Activated T-cell treated with anti-CD3 and anti-CD28 coated beads, Interleukin-2, amount 50 U/mL, for 72 hours (primary cell): ENCODE measurements at places on chromosomes 1 and 21. TPM values are rescaled to one million over a fixed set of nuclear protein-coding genes. Genes with fewer than 3 reads are reported as not detected.

Gene INTS11
- total RNA-seq, result 108 TPM

Gene RYR2
- 0.02 TPM for total RNA-seq

Gene LCE2C
- total RNA-seq, result not detected

Gene NEGR1
- 0.24 TPM for total RNA-seq

Gene ALPL
- total RNA-seq, result 0.23 TPM

Gene CELA3B
- total RNA-seq, result not detected

Gene PKLR
- total RNA-seq, result not detected

Gene IRF6
- total RNA-seq, result 0.49 TPM

Gene S100A12
- not detected for total RNA-seq

Gene AIRE
- total RNA-seq, result not detected

Gene LCK
- 254 TPM for total RNA-seq

Gene FAM72D
- total RNA-seq, result 38.3 TPM

GRCh38 chr1:21042929-21043605, 133.6 kb downstream of the EIF4G3 start:
- no peak for DNase-seq

DNA sequence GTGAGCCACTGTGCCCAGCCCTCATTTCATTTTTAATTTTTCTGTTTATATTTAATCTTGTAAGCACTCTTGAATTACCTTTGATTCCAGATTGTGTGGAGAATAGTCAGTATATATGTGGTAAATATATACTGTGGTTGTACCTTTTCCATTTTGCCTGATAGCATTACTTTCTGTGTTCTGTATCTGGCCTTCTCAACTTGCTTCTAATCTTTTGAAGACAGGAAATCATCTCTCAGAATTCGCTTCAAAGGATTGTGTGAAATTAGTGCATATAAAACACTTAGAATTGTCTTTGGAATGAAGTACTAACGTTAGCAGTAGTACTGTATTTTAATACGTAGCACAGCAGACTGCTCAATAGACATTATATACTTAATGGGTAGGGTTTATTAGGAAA, 37.9 kb downstream of the PPP2R5A start:
- DNase-seq, result no peak

DNA sequence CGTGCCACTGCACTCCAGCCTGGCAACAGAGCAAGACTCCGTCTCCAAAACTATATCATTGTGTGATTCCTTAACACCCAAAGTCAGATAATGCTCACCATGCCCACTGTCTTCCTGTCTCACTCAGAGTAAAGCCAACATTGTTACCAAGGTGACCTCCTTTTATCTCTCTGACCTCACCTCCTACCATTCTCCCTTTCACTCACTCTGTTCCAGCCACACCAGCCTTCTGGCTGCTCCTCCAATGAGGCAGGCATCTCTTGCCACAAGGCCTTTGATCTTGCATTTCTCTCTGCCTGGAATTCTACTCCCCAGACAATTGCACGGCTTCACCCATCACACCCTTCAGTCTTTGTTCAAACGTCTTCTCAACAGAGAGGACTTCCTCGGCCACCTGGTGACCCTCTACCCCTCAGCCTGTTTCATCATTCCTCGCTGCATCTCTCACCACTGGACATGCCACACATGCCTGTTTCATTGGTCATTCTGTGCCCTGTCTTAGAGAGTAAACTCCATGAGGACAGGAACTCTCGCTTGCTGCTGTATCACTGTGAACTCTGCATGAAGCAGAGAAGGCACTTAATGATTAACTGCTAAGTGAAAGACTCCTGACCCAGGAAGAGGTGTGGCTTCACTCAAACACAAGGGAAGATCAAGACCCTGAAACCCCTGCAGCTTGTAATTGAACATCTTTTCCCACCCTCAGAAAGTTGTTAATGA, 67.1 kb upstream of the CAPZB start:
- no peak for DNase-seq

DNA sequence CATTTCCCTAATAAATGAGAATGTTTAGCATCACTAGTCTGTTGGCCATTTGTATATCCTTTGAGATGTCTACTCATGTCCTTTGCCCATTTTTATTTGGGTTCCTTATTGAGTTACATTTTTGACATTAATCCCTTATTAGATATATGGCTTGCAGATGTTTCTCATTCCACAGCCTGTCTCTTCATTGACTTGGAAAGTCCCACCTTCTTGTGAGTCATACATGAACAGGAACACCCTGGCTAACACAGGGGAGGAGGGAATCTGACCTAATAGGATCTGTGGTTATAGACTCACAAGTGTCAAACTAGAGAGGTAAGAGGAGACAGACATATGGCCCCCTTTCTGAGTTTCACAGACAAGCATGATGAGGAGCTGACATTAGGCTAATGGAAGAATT, 11.5 kb downstream of the ZP4 start:
- no peak for DNase-seq

GRCh38 chr1:45246760-45247159, 40.4 kb upstream of the ZSWIM5 start:
- no peak for DNase-seq

DNA sequence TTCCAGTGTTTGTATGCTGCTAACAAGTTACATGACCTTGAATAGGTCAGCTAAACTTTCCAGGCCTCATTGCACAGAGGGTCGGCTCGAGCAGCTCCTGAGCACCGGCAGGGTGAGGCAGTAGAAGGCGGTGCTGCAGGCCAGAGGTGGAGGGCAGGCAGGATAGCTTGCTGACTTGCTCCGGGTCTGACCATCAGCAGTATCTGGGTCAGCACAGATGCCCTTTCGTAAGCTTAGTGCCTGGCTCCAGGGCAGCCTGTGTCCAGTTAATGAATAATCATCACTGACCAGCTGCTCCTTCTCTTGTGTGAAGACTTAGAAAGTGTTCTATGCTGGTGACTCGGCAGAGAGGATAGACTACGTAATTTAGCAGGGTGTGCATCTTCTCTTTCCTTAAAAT, 6.9 kb downstream of the MAPKAPK2 start:
- DNase-seq, result no peak

GRCh38 chr1:68103011-68103545, 52.7 kb upstream of the DIRAS3 start:
- DNase-seq, result no peak

GRCh38 chr1:119715542-119715941, 3.8 kb downstream of the PHGDH start:
- DNase-seq, result no peak

DNA sequence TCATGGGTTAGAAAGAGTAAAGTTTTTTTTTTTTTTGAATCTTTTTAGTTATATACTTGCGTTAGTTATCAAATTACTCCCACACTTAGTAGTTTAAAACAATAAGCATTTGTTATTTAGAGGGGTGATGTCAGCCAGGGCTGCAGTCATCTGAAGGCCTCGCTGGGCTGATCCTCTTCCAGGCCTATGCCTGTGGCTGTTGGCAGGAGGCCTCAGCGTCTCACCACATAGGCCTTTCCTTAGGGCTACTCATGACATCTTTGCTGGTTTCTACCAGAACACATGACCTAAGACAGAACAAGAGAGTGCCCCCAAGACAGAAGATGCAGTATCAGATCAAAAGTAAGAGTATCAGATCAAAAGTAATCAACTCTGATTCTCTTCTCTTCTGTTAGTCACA, 167.4 kb downstream of the HHAT start:
- DNase-seq, result no peak

DNA sequence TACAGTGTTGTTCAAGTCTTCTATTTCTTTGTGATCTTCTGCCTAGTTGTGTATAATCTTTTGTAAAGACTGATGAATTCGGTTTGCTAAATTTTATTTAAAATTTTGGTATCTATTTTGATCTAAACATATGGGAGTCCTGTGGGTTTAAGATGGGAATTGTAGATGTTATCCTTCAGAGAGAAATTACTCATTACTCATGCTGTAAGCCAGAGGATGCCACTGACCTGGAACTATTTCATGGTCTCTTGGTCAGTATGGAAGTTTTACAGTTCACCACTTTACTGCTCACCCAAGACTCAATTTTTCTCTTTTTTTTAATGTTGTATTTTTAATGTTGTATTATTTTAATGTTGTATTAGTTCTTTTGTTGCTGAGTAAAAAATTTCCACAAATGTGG, 138.6 kb upstream of the B3GALT2 start:
- no peak for DNase-seq

DNA sequence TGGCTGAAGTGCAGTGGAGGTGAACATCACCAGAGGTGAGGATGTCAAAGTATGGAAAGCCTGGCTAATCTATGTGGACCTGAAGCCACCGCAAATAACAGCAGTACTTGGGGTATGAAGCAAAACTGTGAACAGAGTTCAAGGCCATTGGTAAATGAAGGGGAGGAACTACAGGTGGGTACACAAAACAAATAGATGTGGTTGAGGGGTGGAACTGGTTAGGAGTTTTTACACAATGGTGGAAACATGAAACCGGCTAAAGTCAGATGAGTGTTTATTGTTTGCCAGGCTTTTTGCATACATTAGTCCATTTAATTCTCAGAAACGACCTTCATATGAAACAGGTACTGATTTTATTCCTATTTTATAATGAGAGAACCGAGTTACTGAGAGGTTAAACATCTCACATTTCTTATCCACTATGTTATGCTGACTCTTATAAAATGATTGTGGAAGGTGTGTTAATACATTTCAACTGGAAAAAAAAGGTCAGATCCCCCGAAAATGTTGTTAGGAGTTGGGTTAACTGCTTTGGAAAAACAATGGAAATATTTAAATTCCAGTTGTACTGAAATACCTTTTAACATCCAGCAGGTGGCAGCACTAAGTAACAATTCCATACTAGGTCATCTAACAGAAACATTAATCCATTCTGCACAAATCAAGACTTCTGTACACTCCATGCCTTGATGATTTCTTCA, 44.3 kb upstream of the GTF2B start:
- no peak for DNase-seq

DNA sequence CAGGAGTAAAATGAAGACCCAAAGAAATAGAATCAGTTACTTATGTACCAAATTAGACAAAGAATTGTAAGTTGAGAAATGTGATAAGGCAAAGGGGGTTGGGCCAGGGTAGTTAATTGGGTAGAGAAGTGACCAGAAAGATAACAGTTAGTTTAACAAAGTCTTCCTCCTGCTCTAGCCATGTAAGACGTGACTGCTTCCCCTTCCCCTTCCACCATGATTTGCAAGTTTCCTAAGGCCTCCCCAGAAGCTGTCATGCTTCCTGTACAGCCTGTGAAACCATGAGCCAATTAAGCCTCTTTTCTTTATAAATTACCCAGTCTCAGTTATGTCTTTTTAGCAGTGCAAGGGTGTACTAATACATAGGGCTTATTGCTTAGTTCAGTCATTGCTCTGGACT, 142.0 kb upstream of the PDE4B start:
- DNase-seq, result no peak

GRCh38 chr1:178869119-178869697, 1.7 kb downstream of the ANGPTL1 start:
- DNase-seq, result no peak

- no peak for DNase-seq
Observed at GRCh38 chr1:64325856-64326255, 122.4 kb downstream of the UBE2U start.

GRCh38 chr21:34639250-34639649, 24.3 kb upstream of the RCAN1 start:
- DNase-seq, result no peak

GRCh38 chr1:157403203-157403602, 149.1 kb downstream of the FCRL5 start:
- no peak for DNase-seq

DNA sequence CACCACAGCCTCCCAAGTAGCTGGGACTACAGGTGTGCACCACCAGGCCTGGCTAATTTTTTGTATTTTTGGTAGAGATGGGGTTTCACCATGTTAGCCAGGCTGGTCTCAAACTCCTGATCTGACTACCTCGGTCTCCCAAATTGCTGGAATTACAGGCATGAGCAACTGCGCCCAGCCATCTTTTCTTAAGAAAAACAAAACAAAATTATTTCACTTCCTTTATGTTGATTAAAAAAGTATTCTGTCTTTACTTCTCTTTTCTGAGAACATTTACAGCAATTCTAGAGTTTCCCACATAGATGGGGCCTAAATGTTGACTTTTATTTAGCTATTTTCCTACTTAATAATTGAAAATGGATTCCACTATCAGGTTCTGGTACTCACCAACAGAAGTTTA, 17.3 kb upstream of the TMEM183A start:
- DNase-seq, result no peak

- no peak for DNase-seq
Observed at GRCh38 chr1:92854101-92854785, 22.4 kb downstream of the RPL5 start.

- DNase-seq, result no peak
Observed at GRCh38 chr1:205398586-205398985, 23.3 kb downstream of the LEMD1 start.

DNA sequence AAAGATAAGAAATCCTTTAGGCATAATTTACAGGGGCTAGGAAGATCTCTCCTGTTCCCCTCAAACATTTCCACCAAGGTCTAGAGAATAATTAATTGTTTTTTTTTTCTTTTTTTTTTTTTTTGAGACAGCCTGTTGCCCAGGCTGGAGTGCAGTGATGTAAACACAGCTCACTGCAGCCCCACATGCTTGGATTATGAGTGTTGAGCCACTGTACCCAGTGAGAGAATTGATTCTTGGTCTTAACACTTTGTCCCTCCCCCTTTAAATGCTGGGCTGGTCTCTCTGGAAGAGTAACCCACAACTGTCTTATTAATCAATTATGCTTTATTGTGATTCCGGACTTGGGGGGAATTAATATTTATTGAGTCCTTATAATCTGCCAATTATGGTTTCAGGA, 33.4 kb downstream of the ATF3 start:
- no peak for DNase-seq

- peak; percentile 39 for DNase-seq
Observed at GRCh38 chr1:158177700-158178450, 2.8 kb upstream of the CD1D start.

- DNase-seq, result no peak
Observed at GRCh38 chr21:31185663-31186062, 147.4 kb upstream of the KRTAP19-8 start.

GRCh38 chr1:230237805-230238204, 170.8 kb downstream of the GALNT2 start:
- no peak for DNase-seq

GRCh38 chr1:25146451-25146855, 85.8 kb downstream of the SYF2 start:
- DNase-seq, result no peak
